CD4-positive, alpha-beta T cell treated with Interleukin-6 at 100 ng/mL for 8 hours (primary cell): ENCODE measurements at places on chromosomes 4 and X.

DNA sequence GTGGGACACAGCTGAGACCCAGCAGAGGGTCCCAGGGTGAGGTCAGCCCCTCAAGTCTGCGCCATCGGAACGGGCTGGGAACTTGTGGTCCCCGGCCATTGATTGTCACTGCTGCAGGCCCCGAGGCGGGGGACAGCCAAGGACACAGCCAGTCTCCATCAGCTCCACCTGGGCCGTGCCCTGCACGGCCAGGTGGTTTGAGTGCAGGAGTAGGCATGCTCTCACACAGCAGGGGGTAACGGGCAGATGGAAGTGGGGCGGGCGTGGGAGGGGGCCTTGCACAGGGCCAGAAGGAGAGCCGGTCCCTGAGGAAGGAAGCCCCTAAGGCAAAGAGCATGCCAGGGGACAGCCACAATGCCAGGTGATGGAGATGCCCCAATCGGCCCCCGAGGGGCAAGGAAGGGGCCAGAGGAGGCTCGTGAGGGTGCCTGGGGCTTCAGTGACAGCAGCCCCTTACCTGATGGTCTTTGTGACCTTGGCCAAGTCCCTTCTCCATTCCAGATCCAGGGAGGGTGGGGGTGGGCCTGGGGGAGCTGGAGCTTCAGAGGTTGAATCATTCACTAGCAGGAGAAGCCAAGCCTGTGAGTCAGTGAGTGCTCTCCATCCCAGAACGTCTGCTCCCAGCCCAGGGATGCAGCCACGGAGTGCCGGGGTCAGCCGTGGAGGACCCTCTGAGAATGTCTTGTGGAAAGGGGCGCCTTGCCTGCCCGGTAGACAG is 2.3 kb downstream of the ATP2B3 start:
- no peak for DNase-seq

DNA sequence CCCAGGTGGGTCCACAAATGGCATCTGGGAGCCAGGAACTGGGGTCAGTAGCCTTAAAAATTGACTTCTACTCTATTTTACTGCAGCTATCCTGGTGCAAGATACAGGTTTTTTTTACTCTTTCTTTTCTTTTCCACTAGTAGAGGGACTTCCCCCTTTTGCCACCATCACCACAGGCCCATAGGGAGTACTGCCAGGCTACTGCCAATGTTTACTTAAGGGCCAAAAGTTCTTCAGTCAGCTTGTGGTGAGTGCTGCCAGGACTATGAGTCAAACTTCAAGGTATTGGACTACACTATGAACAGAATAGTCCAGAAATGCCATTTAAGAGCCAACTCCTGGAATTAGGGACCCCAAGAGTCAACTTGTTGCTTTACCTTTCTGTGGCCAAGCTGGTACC is 94.7 kb downstream of the EDA2R start:
- DNase-seq, result no peak

DNA sequence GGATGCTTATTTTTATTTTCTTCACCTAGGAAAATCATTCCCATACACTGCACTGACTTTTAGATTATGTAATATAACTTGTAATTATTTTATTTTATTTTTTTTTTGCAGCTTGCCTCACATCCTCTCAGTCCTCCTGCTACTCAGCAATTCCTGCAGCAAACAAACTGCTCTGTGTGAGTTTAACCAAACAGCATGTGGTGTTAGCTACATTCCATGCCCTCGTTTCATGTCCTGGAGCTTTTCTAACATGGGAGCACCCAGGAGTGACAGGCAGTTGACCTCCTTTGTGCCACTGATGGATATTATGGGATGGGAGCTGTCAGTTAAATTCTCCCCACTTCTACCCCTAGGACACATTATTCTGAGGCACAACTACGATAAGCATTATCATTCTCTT is 24.8 kb downstream of the CXCL1 start:
- no peak for DNase-seq

GRCh38 chr4:7770224-7771050 is 169.2 kb downstream of the AFAP1 start:
- DNase-seq, result peak; percentile 13

GRCh38 chr4:3009422-3009821 is 46.1 kb downstream of the GRK4 start:
- no peak for DNase-seq

DNA sequence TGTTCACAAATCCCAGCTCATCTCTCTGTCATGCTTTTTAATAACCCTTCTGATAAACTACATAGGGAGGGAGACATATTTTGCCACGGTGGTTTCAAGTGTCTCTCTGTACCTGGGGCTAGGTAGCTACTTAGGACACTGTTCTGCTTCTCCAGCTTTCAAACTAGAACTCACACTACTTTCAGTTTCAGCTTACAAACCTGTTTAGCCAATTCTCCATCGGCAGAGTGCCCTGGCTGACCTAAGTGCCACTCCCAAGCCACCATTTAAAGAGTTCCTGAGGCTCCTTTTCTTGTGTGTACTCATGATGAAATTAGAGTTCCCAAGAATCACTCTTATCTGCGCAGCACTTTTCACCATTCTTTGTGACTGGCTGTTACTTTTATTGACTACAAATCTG is 899.2 kb downstream of the FAT4 start:
- no peak for DNase-seq

DNA sequence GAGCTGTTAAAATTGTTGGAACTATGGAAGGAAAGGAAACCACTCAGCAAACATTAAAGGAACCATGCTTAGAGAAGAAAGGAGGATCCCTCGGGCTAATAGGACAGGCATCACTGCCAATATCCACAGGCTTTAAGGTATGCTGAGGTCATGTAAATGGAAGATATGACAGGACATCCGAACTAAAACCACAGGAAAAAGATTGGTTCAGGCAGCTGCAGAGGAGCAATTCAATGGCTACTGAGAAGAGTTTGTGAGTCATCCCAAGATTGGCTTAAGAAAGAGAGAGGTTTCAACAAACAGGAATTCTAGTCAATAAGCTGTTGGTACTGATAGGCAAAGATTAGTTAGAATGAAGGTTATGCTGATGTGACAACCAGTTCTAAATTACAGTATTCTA is 106.4 kb upstream of the FAM241A start:
- DNase-seq, result no peak

- DNase-seq, result no peak
Measured at GRCh38 chr4:40340030-40340429, 4.9 kb downstream of the CHRNA9 start.

DNA sequence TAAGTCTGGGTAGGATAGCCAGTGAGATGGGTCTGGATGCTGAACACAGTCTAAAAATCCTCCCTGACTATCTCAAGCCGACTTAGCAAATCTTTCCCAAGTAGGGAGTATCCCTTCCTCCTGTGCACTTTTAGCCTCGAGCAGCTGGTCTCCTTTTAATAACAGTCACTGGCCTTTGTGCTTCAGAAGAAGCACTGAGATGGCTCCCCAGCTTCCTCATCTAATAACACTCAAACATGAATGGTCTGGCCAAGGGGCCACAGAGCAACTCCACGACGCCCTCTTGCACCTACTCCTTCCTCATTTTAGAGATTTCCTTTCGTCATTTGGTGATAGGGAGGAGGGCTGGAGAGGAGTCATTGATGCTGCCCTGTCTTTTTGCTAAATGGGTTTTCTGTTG is 78.8 kb upstream of the TMEM150C start:
- DNase-seq, result no peak

- DNase-seq, result no peak
Measured at GRCh38 chr4:187103351-187103750, 379.7 kb upstream of the FAT1 start.

- DNase-seq, result no peak
Measured at GRCh38 chr4:171464499-171464898, 348.7 kb upstream of the GALNTL6 start.

DNA sequence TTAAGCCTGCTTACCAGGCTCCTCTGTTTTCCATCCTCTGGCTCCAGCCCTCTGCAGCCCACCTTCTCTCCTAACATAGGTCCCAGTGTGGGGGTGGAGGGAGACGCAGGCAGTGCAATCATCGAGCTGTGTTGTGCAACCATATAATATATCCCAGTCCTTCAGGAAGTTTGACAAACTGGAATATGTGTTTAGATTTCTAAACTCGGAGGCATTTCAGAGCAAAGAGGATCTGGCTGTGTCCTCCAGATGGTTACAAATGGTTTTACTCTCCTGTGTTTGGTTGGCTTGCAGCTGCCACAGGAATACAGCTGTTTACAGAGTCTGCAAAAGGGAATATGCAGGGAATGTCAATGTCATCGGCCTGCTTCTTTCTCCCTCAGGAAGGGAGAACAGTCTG is 195.3 kb upstream of the LNX1 start:
- DNase-seq, result no peak

DNA sequence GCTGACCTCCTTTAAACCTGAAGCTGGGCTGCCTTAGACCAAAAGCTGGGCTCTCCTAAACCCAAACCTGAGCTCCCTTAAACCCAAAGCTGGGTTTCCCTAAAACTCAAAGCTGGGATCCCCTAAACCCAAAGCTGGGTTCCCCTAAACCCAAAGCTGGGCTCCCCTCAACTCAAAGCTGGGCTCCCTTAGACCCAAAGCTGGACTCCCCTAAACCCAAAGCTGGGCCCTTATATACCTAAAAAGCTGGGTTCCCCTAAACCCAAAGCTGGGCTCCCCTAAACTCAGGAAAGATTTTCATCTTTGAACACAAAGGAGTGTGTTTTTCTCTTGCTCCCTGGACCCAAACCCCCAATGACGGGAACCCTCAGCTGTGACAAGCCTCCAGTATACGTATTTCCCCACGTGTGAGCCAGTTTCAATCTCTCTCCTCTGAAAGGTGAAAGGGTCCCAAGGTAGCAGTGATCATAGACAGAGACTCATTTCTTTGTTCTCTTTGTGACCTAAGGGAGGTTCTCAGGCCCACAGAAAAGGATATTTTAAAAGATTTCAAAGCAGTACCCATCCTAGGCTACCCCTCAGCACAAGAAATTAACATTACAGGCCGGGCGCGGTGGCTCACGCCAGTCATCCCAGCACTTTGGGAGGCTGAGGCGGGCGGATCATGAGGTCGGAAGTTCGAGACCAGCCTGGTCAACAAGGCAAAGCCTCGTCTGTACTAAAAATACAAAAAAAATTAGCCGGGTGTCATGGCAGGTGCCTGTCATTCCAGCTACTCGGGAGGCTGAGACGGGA is 31.3 kb upstream of the ASMTL start:
- DNase-seq, result no peak

DNA sequence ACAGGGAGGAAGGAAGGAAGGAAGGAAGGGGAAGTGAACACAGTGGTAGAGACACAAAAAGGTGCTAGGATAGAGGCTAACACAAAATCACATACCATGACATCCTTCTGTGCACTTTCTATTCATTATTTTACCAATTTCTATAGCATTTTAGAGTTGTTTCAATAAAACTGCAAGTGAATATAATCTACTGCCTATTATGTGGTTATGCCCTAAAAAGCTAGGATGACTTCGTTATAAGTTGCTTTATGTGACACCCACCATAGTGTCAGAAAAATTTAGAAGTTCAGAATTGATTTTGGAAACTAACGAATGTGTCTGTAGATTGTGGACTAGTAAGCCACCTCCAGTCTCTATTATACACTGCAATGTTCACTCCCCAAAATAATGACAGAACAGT is 59.4 kb upstream of the EDNRA start:
- DNase-seq, result no peak

DNA sequence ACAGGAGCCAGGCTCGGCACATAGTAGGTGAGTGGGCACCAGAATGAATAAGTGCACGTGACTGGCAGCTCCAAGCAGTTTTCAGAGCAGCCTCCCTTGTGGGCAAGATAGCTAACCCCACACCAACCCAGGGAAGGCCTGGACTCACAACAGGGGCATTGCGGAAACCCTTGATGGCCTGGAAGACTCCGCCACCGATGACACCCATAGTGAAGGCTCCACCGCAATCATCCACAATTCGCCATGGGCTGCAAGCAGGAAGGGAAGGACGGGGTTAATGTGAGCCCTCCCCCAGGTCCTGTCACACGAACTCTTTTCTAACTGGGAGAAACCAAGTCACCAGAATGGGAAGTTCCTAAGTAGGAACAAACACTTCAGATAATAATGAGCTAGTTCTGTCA is 957 bp downstream of the TIMM17B start:
- no peak for DNase-seq

GRCh38 chrX:129359269-129359668 is 164.0 kb downstream of the SMARCA1 start:
- no peak for DNase-seq

GRCh38 chr4:41878170-41878969 is 56.9 kb upstream of the TMEM33 start:
- no peak for DNase-seq

DNA sequence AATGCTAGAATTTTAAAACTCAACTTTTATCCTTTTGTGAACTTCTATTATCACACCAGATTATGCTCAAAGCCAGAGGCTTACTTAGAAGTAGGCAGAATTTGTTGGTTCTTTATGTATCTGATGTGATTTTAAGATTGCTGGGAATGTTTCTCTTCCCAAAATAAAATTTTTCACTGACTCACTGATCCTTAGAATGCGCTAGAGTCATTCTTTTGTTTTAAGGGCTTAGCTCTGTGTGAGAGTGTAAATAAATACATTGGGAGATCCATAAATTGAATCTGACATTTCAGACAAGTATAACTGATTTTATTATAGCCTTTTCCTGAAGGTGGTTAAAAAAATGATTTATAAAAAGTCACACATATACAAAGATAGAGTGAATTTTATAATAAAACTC is 101.3 kb downstream of the LARP1B start:
- DNase-seq, result no peak

- no peak for DNase-seq
Measured at GRCh38 chr4:119643306-119644042, 14.9 kb upstream of the PDE5A start.

DNA sequence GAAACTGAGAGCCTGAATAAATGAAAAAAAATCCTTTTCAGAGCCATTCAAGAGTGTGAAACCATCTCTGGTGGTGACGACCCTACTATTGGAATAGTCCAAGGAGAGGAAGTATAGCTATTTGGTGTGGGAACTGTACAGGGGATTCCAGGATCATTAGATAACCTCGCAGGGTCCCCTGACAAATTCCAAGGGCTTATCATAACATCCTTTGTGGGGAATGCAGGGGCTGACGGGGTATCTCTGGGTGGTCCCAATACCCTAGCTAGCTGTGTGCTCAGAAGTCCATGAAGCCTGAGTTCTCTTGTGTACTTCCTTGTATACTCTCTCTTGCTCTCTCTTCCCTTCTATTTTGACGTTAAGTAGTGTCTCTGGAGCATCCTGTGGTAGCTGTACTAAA is 13.8 kb upstream of the PLAC1 start:
- no peak for DNase-seq

- no peak for DNase-seq
Measured at GRCh38 chr4:102196221-102196620, 149.1 kb downstream of the SLC39A8 start.

DNA sequence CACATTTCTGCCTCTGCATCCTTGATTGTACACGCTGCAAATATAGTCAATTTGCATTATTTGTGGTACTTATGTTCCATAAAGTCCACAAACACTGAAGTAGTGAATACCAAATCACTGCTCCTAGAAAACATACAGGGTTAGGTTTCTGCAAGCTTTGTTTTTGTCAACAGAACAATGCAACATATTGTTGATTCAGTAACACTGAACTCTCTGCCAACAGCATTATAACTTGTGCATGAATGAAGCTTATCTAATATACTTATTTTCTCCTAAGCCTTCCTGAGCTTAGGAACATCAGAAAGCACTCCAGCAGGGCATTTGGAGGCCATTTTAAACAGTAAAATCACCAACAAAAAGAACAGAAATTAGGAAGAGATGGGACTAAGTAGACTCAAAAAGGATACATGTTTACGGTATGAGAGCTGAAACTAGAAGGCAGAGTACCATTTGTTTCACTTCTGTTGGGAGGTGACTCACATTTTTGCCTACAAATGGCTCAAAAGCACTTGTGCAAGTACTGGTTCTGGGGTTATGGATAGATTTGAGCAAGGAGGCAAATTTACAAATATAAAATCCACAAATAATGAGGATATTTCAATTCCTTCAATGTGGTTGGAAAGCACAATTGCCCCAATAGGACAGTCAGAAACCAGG is 14.1 kb downstream of the COX18 start:
- no peak for DNase-seq
